ENCODE measurements at places on chromosomes 4 and X.

DNA sequence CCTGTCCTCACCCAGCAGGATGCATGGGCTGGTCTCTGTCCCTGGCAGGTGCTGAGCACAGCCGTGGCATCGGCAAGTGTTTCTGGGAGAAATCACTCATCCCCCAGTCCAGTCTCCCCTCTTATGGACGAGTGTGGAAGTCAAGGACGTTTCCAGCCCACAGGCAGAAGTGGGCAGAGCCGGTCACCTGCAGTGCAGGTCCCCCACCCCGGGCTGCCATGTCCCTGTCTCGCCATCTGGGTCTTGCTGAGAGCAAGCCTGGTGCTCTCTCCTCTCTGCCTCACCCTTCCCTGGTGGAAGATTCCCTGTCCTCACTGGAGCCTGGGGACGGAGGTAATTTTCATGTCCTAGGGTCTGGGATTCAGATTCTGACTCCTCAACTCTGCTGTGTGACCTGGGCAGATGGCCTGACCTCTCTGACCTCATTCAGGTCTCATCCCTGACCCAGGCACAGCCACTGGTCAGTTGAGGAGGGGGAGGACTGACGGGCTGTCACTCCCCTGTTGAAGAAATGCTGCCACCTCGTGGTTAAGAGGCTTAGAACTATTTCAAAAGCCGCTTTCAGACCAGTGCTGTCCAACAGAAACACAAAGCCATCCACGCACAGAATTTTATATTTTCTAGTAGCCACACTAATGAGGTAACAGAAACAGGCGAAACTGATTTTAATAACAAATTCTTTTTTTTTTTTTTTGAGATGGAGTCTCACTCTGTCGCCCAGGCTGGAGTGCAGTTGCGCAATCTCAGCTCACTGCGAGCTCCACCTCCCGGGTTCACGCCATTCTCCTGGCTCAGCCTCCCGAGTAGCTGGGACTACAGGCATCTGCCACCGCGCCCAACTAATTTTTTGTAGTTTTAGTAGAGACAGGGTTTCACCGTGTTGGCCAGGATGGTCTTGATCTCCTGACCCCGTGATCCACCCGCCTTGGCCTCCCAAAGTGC is 1.8 kb downstream of the CPZ start:
- no peak for DNase-seq
- H3K27ac ChIP-seq: no peak overlapping the region
- H3K27me3 ChIP-seq: no peaks in the 10 kb centered on the region
- H3K4me3 ChIP-seq: no peak overlapping the region
- H3K4me1 ChIP-seq: peaks cover 8% of the 10 kb centered on the region
- peaks cover 6% of the 10 kb centered on the region for H3K36me3 ChIP-seq

DNA sequence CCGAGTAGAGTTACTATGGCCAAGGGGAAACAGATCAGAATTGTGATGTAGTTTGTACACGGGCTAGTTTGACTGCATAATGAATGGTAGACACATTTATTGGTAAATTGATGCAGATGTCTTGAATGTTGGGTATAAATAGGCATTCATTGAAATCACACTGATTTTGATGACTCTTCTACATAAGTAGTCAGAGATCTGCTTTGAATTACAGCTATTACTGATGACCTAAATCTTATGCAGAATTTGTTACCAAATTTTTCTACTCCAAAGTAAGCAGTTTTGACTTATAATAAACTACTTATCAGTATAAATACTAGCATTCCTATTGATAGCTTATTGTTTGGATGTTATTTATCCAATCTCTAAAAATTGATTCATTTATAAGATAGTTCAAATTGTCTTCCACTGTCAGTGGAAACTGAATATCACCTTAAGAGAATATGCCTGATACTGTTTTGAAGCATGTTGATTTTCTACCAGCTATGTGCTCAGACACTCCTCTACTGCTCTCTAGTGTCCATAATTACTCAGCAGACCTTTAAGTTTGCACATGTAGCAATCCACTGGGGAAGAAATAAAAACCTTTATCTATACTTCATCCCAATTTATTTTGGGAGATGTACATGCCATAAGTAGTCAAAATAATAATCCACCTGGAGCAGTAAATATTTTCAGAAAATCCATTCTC is 120.3 kb downstream of the RASL11B start:
- no peak overlapping the region for H3K4me3 ChIP-seq
- H3K36me3 ChIP-seq: no peaks in the 10 kb centered on the region
- H3K27me3 ChIP-seq: no peaks in the 10 kb centered on the region
- no peak overlapping the region for H3K27ac ChIP-seq
- DNase-seq: no peak
- H3K4me1 ChIP-seq: no peaks in the 10 kb centered on the region

- no peaks in the 10 kb centered on the region for H3K36me3 ChIP-seq
- no peak overlapping the region for H3K4me3 ChIP-seq
- H3K4me1 ChIP-seq: no peaks in the 10 kb centered on the region
- no peak for DNase-seq
- H3K27me3 ChIP-seq: no peaks in the 10 kb centered on the region
These were observed 2.4 kb downstream of the RXFP1 start for GRCh38 chr4:158523990-158524535.

GRCh38 chrX:87006561-87006960 is 511.0 kb upstream of the KLHL4 start:
- no peaks in the 10 kb centered on the region for H3K27me3 ChIP-seq
- no peak overlapping the region for H3K4me3 ChIP-seq
- H3K27ac ChIP-seq: no peak overlapping the region
- no peaks in the 10 kb centered on the region for H3K4me1 ChIP-seq
- DNase-seq: no peak

DNA sequence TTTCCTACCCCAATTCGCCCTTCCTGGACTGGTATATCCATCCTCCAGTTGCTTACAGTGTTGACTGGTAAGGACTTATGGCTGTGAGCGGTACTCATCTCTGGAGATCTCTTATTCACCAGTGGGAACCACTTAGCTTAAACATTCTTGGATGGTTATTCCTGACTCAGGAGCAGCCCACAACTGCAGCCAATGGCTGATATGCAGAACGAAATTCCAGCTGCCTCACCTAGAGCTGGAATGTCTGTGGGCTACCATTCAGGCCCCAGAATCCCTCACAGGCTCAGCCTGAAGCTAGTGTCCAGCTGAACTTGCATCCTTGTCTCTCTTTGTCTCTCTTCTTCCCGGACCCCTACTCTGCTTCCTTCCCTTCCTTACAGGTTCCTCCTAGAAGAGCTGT is 138.9 kb upstream of the SMIM31 start:
- DNase-seq: no peak
- no peaks in the 10 kb centered on the region for H3K4me1 ChIP-seq
- H3K36me3 ChIP-seq: no peaks in the 10 kb centered on the region
- H3K4me3 ChIP-seq: no peak overlapping the region

DNA sequence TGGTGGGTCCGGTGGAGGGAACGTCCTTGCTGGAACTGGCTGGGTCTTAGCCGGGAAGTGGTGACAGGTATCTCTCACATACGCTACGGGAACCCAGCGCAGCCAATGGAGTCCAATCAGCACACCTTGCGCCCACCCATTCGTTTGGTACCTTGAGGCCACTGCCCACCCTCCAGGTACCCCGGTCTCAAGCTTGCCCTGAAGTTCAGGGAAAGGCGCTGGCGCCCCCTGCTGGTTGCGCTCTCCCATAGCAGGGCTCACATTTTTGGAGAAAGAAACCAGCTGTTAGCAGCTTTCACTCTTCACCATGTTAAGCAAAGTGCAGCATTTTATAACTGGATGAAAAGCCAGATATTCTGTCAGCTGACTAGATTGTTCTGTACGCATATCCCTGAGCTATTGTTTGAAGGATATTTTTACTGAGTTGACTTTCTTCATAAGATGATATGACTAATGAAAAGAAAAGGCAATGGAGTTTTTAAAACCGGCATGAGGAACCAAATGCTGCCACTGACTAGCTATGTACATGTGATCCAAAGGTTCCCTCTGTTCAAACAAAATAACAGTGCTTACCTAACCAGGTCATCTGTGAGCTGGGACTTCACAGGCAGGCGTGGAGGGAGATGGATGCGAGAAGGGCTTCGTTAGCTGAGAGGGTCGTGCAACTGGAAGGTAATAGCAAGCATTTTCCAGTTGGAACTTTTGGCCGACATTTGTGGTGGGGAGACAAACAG is 43.7 kb downstream of the OTOP1 start:
- no peaks in the 10 kb centered on the region for H3K36me3 ChIP-seq
- no peaks in the 10 kb centered on the region for H3K27me3 ChIP-seq
- no peak overlapping the region for H3K27ac ChIP-seq
- H3K4me3 ChIP-seq: no peak overlapping the region

DNA sequence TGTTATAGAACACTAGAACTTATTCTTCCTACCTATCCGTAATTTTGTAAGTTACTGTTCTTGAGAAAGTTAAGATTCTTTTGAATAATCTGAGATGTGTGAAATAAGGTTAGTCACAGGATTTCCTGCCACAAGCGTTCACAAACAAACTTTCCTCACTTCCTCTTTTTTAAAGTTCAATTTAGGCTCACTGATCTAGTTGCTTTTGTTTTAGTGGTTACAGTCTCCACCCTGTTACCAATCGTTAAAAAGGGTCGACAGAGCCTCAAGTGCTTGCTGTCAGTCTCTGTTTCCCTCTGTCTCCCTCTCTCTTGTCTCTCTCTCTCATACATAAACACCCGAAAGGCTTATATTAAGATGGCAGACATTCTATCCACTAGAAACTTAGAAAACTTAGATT is 35.9 kb upstream of the STK26 start:
- no peaks in the 10 kb centered on the region for H3K27me3 ChIP-seq
- H3K4me3 ChIP-seq: no peak overlapping the region
- no peak for DNase-seq
- no peak overlapping the region for H3K27ac ChIP-seq

- 0 out of 2 replicates have a peak, but pooled peaks cover 2% of the 10 kb centered on the region for H3K36me3 ChIP-seq
- no peak for DNase-seq
- H3K4me3 ChIP-seq: no peak overlapping the region
- H3K27me3 ChIP-seq: no peaks in the 10 kb centered on the region
These were observed 1540.5 kb downstream of the C4orf33 start for GRCh38 chr4:130636486-130636885.

- H3K4me1 ChIP-seq: no peaks in the 10 kb centered on the region
- H3K4me3 ChIP-seq: no peak overlapping the region
- H3K27ac ChIP-seq: no peak overlapping the region
- H3K36me3 ChIP-seq: no peaks in the 10 kb centered on the region
These were observed 44.3 kb downstream of the ARSJ start for GRCh38 chr4:113935190-113935589.

- no peaks in the 10 kb centered on the region for H3K27me3 ChIP-seq
- H3K36me3 ChIP-seq: peaks cover 16% of the 10 kb centered on the region
- H3K27ac ChIP-seq: no peak within 1 kb of the TSS
- peak; percentile 33 for DNase-seq
These were observed at the start of gene SUV39H1 for GRCh38 chrX:48696301-48696908. SUV39H1 (plus strand) TSS chrX:48696734; CDS start chrX:48696785, 51 bp downstream.

- DNase-seq: no peak
- peaks cover 6% of the 10 kb centered on the region for H3K4me1 ChIP-seq
- H3K27ac ChIP-seq: no peak overlapping the region
- H3K36me3 ChIP-seq: no peaks in the 10 kb centered on the region
These were observed 11.1 kb downstream of the RASL11B start for GRCh38 chr4:52873191-52873590.

DNA sequence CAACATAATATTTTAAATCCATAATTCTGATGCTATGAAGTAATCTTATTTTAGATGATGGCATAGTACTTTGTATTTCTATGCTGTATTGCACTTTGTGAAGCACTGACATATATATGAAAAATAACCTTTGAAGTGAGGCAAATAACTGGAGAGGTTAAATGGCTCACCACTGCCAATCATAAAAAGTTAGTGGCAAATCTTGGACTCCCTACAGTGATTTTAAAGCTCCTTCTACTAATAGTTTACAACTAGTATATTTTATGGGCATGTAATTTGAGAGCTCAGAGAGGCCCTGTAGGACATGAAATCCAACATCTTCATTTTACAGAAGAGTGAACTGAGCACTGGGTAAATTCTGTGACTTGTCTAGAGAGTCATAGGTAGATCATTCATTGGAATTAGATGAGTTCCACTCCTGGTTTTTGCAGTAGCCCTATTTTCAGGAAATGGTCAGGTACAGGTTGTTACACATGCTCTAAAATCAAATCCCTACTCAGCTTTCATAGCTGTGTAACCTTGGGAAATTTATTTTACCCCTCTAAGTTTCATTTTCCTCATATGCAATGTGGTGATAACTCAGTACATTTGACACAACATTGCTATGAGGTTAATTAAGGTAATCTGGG is 804 bp upstream of the GC start:
- H3K4me1 ChIP-seq: no peaks in the 10 kb centered on the region
- H3K4me3 ChIP-seq: no peak overlapping the region
- H3K36me3 ChIP-seq: no peaks in the 10 kb centered on the region

GRCh38 chr4:184747034-184747830 is 13.3 kb upstream of the CENPU start:
- DNase-seq: no peak
- H3K27me3 ChIP-seq: no peaks in the 10 kb centered on the region
- peaks cover 14% of the 10 kb centered on the region for H3K4me1 ChIP-seq

GRCh38 chr4:183989461-183989860 is 84.4 kb downstream of the STOX2 start:
- peaks cover 10% of the 10 kb centered on the region for H3K4me1 ChIP-seq
- H3K27ac ChIP-seq: no peak overlapping the region
- H3K36me3 ChIP-seq: no peaks in the 10 kb centered on the region
- no peak overlapping the region for H3K4me3 ChIP-seq

DNA sequence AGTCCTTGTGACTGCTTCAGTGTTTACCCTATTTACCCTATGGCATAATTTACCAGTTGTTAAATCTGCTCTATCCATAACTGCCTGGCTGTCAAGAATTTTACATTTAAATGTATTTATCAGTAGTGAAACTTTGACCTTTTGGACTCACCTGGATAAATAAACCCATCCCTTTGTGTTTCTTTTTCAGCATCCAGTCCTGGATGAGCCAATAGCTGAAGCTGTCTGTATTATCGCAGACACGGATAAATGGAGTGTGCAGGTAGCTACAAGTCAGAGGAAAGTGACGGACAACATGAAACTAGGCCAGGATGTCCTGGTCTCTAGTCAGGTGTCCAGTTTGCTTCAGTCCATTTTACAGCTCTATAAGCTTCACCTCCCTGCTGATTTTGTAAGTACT is 122.4 kb downstream of the FNIP2 start:
- H3K4me1 ChIP-seq: no peaks in the 10 kb centered on the region
- no peaks in the 10 kb centered on the region for H3K36me3 ChIP-seq
- no peaks in the 10 kb centered on the region for H3K27me3 ChIP-seq
- H3K27ac ChIP-seq: no peak overlapping the region
- H3K4me3 ChIP-seq: no peak overlapping the region

DNA sequence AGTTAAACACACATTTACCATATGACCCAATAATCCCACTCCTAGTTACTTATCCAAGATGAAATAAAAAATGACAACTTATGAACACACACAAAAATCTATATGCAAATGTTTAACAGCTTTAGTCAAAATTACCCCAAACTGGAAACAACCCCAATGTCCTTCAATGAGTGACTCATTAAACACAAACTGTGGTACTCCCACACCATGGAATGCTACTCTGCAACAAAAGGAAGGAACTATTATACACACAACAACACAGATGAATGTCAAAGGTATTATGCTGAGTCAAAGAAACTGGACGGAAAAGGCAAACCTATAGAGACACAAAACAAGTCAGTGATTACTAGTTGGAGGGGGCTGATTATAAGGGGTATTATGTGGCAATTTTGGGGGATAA is 40.5 kb downstream of the MED14 start:
- no peak overlapping the region for H3K4me3 ChIP-seq
- no peaks in the 10 kb centered on the region for H3K36me3 ChIP-seq
- no peak for DNase-seq
- no peaks in the 10 kb centered on the region for H3K27me3 ChIP-seq
- H3K4me1 ChIP-seq: no peaks in the 10 kb centered on the region

Data from iPS DF 6.9 (cell line).